ENCODE measurements at places on chromosomes 2 and 18. TPM values are rescaled to one million over a fixed set of nuclear protein-coding genes. Genes with fewer than 3 reads are reported as not detected.

The FLACC1 gene
- polyA plus RNA-seq: 2.3 TPM

DNA sequence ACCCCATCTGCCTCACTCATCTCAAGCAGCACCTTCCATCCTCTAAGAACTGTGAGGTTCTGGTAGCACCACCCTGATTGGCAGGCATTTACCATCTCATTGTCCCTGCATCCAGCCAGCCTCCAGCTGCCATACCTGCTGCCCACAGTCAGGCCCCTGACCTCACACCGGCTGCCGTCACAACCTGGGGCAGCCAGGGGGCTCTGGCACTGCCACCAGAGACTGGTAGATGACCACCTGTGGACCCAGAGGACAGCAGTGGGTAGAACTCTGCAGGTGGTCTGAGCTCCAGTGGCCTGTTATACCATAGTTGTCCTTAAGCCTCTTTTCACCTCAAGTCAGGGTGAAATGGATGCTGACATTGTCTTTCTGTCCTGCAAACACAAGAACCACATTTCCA is 69.4 kb downstream of the POLE4 start:
- DNase-seq: no peak

The RSAD2 gene
- 3.3 TPM for polyA plus RNA-seq

The TMEM198 gene
- 2.5 TPM for polyA plus RNA-seq

DNA sequence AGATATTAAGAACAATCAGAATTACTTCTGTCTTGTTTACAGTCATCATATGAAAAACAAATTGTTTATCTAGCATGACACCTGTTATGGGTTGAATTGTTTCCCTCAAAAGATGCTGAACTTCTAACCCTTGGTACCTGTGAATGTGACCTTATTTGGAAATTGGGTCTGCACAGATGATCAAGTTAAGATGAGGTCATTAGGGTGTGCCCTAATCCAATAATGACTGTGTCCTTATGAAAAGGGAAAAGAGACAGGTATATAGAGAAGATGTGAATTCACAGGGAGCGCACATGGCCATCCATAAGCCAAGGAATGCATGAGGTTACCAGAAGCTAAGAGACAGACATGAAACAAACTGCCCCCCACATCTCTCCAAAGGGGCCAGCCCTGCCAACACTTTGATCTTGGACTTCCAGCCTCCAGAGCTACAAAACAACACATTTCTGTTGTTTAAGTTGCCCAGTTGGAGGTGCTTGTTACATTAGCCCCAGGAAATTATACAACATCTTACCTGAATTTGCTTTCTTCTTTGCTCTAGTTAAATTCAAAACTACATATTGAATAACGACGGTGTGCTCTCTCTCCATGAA is 2.3 kb upstream of the HPCAL1 start:
- DNase-seq: no peak

DNA sequence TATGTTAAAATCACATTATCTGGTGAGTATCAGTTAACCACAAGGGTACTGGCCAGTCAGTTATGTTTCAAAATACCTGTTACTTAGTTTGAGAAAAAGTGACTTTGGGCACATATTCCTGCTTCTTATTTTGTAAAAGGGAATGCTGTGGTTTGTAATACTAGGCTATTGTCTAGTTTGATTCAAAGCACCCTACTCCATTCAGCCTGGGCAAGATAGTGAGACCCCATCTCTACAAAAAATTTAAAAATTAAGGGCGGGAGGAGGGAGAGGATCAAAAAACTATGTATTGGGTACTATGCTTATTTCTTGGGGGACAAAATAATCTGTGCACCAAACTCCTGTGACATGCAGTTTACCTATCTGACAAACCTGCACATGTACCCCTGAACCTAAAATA is 18.9 kb downstream of the MBD5 start:
- no peak for DNase-seq

GRCh38 chr2:235496239-235496621 is 2.4 kb downstream of the AGAP1 start:
- DNase-seq: no peak

The CD8B2 gene
- 0.13 TPM for polyA plus RNA-seq

DNA sequence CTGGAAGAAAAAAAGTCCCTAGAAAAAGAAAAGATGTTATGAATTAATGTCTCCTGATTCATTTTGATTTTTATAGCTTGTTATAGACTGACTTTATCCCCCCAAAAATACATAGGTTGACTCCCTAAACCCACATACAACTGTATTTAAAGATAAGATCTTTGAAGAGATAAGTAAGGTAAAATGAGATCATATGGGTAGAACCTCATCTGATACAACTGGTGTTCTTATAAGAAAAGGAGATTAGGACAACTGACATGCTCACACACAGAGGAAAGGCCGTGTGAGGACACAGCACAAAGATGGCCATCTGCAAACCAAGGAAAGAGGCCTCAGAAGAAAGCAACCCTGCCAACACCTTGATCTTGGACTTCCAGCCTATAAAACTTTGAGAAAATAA is 117.5 kb downstream of the CD226 start:
- DNase-seq: no peak

GRCh38 chr2:64273524-64274398 is 129.5 kb upstream of the PELI1 start:
- no peak for DNase-seq

DNA sequence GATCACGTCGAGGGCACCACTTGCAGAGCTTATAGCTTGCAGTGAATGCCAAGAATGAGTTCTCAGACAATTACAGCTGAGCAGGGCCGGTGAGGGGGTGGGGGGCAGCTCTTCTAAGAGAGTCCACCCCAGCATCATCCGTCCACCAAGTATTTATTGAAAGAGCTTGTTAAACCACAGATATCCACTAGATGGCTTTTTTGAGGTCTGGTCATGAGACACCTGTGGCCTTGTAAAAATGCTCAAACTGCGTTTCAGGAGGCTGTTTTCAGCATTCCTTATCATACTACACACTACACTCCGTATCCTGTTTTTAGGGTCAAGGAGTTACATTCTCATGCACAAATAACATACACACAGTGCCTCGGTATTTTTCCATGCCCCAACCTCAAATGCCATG is 51.5 kb downstream of the DNAJC10 start:
- DNase-seq: no peak

- no peak for DNase-seq
These were observed 11.0 kb upstream of the ANKRD29 start for GRCh38 chr18:23673725-23674124.
